ENCODE measurements at places on chromosomes 5 and 9.
A peak's percentile ranks its signal among the peaks of the same experiment; 100 is the strongest.

DNA sequence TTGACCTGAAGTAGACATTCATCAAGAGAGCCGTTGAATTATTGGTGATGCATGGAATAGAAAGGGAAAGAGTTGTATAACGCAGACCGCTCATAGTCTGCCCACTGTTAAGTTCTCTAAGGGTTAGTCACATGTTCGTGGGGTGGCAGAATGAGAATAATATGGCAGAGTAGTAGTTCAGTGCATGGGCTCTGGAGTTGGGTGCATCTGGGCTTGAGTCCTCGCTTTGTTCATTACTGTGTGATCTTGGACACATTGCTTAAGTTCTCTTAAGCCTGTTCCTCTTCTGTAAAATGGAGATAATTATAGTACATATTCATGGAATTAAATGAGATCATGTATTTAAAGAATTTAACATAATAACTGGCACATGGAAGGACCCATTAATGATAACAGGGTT is 23.6 kb downstream of the TNPO1 start:
- DNase-seq: no peak

DNA sequence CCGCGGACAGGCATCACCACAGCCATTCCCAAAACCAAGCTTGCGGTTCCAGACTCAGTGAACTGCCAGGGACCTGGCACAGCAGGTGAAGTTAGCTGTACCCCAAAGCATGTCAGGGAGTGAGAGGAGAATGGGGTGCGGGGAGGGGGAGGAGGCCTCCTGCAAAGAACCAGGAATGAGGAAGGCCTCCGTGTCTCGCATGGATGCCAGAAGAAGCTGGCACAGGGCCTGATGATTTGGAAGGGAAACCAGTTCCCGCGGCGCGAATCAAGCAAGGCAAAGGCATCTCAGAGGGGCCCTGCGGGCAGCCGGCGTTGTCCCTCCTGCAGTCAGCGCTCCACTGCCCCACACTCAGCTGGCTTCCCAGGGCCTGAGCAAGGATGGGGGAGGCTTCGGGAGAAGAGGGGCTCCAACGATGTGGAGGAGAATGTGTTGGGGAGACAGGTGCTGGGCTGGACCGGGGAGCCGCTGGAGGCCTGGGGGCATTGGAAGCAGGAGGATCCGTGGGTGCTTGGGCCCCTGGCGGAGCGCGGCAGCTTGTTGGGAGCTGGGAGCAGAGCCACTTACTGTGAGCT is 14.6 kb downstream of the SLC9A3 start:
- DNase-seq: no peak

- DNase-seq: no peak
Observed at GRCh38 chr9:6428940-6429889, 16.2 kb downstream of the UHRF2 start.

GRCh38 chr9:120603591-120603990 is 23.6 kb upstream of the CDK5RAP2 start:
- no peak for DNase-seq

GRCh38 chr5:74575741-74576538 is 64.6 kb downstream of the ENC1 start:
- no peak for DNase-seq

- no peak for DNase-seq
Observed at GRCh38 chr9:12739014-12739652, 35.7 kb upstream of the LURAP1L start.

DNA sequence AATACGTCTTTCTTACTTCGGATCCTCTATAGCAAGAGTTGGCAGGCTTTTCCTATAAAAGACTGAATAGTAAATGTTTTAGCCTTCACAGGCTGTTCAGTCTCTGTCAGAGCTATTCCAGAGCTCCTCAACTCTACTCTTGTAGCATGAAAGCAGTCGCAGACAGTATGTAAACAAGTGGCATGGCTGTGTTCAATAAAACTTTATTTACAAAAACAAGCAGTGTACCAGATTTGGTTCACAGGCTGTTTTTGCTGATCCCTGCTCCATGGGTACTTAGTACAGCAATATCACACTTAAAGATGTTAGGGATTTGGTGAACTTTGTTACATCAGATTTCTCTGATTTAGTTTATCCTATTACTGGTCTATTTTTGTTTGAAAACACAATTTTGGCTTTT is 235.2 kb downstream of the MLLT3 start:
- no peak for DNase-seq

GRCh38 chr5:41182666-41183065 is 30.7 kb downstream of the C6 start:
- DNase-seq: no peak

- no peak for DNase-seq
Observed at GRCh38 chr9:84922051-84922450, 252.5 kb downstream of the NTRK2 start.

- DNase-seq: no peak
Observed at GRCh38 chr5:27353970-27354369, 315.6 kb upstream of the CDH9 start.

GRCh38 chr5:181168595-181169118 is 21.3 kb downstream of the OR2V2 start:
- DNase-seq: no peak

DNA sequence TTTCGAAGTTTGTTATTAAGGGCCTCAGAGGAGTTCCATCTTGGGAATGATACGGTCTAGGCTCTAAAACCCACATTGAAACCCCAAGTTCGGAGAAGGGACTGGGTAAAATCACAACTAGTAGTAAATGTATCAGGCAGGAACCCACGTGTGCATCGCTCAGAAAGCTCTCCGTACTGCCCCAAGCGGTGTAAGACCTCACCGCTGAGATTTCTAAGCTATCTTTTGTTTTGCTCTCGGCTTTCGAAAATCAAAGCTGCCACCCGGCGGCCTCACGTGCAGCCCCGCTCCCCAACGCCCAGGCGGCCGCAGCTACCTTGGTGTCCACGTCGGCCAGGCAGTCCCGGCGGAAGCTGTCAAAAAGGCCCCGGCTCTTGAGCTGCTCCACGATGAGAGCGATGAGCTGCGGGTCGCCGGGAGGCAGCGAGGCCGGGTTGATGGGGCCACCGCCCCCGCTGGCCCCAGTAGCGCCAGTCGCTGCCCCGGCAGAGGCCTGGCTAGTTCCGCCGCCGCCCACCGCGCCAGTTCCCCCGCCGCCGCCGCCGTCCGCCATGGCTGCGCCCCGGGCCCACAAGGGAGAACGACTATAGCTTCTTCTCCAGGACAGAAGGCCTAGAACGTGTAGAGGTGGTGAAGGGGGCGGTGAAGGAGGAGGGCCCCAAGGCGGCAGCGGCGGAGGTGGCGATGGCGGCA is 420 bp downstream of the BOD1 start:
- peak; percentile 40 for DNase-seq

DNA sequence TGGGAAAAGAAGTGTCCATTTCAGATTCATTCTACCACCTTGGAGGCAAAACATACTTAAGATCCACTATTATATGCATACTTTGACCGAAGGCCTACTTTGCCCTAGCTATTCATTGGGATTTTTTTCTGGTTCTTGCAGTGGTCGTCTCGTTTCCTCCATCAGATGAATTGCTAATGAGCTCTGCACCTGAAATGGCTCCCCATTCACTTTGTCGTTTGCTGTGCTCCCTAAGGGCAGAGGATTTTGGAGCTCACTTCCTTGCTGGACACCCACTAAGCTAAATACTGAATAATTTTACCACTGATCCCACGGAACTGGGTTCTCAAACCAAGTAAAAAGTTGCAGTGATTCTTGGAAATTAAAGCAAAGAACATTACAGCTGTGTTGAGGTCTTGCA is 1.9 kb downstream of the KDM3B start:
- no peak for DNase-seq

GRCh38 chr5:137024044-137024443 is 475.1 kb downstream of the SPOCK1 start:
- DNase-seq: no peak

DNA sequence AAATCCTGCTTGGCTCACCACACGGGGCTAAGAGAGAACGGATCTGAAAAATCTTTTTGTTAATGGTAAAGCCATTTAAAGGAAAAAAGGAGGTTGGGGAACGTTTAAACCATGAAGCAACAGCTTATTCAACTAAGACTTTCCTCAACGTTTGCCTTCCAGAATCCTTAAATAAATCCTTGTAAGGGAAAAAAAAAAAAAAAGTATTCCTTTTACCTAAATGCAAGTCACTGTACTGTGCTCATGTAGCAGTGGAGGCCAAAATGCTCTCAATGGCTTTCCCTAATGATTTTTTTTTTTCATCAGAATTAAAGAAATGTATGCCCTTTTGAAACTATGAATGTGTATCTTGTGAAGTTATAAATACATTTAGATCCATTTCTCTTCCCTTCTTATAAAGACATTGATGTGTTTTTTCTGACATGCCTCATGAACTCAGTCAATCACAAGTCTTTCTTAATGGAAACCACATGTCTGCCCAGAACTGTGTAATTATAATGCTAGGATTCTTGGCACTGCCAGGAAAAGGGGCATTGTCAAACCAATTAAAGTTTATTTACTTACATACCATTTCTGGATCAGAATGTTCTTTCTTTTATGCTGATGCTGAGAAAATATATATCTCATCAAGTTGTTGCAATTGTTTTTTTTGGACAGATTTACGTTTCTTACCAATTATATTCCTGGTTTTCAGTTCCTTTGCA is 107.5 kb downstream of the EBF1 start:
- DNase-seq: no peak

DNA sequence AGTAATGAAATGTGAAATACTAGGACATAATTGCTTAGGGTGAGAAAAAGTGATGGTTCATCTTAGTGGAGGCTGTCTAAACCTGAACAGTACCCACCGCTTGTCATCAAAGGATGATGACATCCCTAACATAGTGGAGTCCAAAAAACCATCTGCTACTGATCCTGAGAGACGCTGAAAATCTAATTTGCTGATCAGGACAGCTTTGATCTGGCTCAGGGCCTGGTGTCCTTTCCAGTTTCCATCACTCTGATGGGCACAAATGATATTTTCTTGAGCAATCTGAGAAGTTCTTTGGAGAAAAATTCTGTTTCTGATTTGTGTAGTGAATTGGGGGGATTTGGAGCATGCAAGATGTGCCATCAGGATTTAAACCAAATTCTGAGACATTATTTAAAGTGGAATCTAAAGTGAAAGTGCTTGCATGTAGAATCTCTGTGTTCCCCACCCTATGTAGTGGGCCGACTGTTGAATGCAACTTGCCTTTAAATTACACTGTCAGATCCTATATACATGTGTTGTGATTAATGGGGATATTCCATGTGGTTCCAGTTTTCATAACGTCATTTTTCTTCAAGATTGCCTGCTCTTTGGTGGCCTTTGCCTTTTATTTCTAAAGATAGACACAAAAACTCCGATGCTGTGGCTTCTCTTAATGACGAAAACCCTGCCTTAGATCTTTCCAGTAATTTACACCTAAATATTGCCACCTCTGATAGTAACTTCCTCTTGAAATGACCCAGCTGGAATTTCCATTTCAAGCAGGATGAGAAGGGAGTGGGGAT is 213.2 kb downstream of the PCSK5 start:
- DNase-seq: no peak

GRCh38 chr9:98854266-98854665 is 46.8 kb downstream of the GALNT12 start:
- DNase-seq: no peak

DNA sequence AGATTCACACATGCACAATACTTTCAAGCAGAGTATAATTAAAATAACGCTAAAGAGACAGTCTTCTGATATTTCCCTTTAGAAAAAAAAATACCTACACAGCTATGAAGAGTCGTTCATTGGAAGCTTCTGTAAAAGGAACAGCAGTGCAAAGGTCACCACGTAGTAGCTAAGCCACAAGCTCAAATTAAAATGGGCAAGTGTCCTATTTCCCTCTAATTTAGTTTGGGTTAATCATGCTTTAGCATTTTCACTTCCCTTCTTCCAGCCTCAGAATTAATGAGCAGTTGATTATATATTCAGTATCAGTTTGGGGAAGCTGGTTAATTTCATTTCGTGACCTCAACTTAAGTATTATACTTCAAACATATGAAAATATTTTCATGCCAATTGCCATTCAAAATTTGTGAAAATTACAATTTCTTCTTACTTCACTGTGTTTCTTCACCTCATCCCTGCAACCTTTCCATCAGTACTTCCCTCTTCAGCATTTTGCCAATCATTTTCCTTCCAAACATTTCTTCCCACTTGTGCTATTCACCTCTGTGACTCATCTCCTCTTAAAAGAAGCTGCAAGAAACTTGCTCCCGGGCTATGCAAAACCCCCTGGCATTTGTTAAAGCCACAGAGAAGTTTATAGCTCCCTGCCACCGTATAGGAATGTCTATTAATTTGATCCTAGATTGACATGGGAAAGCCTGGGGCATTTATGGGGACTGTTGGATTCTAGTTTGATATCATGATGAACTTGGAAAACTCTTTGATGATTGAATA is 83.0 kb downstream of the DMRTA1 start:
- DNase-seq: no peak

DNA sequence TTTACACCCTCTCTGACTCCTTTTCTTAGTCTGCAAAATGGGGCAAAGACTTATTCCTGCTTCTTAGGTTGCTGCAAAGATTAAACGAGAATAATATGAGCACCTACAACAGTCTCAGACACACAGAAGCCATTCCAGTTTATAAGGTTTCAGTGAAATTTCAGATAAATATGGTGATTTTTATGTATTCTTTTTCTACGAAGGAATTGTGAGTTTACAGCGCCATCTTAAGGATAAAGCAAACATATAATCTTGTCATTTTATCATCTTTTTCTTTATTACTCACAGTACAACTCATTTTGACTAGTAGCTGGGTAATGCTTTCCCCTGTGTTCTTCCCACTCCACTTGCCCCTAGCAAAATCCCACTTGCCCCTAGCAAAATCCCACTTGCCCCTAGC is 29.2 kb upstream of the SMC5 start:
- no peak for DNase-seq

GRCh38 chr9:20208961-20209371 is 413.3 kb downstream of the MLLT3 start:
- no peak for DNase-seq

GRCh38 chr9:136738960-136739359 is 3.8 kb downstream of the LCN10 start:
- DNase-seq: no peak

DNA sequence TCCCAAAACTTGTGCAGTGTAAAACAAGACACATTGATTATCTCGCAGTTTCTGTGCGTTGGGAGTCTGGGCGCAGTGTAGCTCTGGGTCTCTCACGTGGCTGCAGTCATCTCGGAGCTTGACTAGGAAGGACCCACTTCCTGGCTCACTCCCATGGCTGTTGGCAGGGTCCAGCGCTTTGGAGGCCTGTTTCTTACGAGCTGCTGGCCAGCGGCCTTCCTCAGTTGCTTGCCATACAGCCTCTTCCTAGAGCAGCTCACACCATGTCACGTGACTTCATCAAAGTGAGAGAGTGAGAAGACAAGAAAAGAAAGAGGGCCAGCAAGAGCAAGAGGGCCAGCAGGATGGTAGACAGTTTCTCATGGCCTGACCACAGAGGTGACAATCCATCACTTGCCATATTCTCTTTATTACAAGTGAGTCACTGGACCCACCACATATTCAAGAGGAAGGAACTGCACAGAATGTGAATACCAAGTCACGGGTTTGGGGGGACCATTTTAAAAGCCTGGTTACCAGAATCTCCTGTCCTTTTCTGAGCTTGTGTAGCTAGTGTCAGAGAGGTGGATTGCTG is 36.2 kb downstream of the MCCC2 start:
- no peak for DNase-seq

Data from forelimb muscle (tissue), 1 donor.